GM12865 (cell line): ENCODE measurements at places on chromosomes 13 and 19.

DNA sequence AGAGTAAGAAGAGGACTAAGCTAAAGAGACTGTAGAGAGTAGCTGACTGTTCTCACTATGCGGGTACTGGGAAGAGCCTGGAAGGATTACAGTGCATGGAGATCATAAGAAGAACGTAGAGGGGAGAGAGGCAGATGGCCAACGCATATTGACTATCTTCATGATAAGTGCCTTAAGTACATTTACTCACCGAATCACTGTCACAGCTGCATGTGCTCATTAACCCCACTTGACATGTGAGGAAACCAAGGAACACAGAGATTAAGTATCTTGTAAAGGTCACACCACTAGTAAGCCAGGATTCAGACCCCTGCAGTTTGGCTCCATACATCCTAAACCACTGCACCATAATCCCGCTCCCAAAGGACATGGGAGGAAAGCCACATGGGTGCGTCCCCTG lies 34.1 kb downstream of the SMAD9 start:
- DNase-seq, result no peak

DNA sequence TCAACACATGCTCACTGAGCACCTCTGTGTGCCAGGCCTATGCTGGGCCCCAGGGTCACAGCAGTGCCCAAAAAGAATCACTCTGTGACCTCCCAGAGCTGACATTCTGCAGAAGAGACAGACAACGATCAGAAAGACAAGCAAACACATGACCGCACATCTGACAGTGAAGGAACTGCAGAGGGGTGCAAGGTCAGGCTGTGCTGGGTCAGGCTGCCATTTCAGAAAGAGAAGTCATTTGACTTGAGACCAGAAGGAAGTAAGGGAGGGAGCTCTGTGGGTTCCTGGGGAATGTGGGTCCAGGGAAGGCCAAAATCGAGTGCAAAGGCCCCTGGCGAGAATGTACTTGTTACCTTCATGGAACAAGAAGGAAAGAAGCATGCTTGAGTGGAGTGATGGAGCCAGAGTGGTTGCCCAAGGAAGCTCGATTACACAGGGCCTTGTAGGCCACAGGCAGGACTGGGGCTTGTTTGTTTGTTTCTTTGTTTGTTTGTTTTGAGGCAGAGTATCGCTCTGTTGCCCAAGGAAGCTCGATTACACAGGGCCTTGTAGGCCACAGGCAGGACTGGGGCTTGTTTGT lies 11.4 kb upstream of the CD22 start:
- no peak for DNase-seq

GRCh38 chr13:81745391-81745790 lies 1404.5 kb upstream of the SPRY2 start:
- DNase-seq, result no peak

GRCh38 chr13:52353193-52353592 lies 52.8 kb downstream of the THSD1 start:
- DNase-seq, result no peak

- DNase-seq, result no peak
Observed at GRCh38 chr13:112966776-112967175, 2.2 kb upstream of the MCF2L start.

DNA sequence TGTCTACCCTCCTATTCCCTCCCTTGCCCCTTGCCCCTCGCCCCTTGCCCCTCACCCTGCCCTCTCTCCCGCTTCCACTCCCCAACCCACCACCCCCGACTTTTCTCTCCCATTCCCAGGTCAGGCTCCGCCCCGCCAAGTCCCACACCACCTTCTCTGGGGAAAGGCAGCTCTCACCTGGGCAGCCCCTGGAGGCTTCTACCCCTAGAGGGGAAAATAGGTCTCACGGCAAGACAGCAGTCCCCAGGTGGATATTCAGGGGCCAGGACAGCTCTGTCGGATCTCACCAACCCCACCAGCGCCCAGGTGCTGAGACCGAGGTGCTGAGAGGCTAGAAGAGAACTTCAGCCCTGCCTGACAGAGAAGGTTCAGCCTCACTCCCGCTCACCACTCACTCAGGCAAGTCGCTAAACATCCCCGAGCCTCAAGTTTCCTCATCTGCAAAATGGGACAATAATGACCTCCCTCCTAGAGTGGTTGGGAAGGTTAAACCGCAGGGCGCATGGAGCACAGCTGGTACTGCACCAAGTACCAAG lies 1.4 kb upstream of the ERFL start:
- no peak for DNase-seq

DNA sequence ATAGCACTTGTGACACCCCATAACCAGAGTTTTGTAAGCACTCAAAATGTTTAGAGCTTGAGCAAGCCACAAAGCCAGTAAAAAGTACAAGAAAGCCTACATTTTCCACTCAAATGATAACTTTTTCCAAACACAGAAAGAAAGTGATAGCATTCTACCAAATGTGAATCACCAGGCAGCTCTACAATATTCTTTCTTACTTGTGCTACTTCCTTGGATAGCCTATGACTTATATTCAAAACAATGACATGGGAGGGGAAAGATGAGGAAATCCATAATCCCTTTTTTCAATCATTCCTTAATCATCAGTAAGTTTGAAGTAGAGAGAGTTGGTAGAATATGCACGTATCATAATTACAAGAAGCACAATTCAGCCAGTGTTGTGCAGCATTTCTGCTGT lies 650.8 kb upstream of the PCDH9 start:
- no peak for DNase-seq

- DNase-seq, result peak; percentile 80
Observed at GRCh38 chr19:18173054-18173571, 500 bp upstream of the IFI30 start.

- DNase-seq, result no peak
Observed at GRCh38 chr19:30160426-30160825, 211.8 kb upstream of the ZNF536 start.

DNA sequence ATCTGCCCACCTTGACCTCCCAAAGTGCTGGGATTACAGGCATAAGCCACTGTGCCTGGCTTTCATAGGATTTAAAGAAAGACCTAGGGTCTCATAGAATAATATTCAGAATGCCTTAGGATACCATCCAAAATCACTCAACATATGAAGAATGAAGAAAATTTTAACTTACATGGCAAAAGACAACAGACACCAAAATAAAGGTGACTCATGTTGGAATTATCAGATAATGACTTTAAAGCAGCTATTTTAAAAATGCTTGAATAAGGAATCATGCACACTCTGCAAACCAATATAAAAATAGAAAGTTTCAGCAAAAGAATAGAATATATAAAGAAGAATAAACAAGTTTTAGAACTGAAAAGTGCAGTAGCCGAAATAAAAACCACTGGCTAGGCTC lies 29.3 kb downstream of the ZNF566 start:
- no peak for DNase-seq

DNA sequence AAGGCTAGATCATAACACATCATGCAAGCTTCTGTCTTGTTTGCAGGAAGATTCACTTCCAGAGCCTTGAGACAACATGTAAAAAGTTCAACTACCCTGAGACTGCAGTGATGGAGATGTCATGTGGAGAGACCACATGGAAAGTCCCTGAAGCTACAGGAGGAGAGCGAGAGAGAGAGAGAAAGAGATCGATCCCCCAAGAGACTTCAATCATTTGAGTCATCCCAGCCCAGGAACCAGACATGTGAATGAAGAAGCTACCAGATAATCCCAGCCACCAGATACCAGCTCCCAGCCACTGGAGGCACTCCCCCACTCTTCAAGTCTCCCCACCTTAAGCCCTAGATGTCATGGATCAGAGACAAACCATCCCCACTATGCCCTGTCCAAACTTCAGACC lies 10.7 kb upstream of the EVI5L start:
- peak; percentile 92 for DNase-seq

GRCh38 chr13:107234319-107235073 lies 666.6 kb upstream of the ARGLU1 start:
- no peak for DNase-seq
